ENCODE measurements at places on chromosomes 4 and X. TPM values are rescaled to one million over a fixed set of nuclear protein-coding genes. Genes with fewer than 3 reads are reported as not detected.

The MBTPS2 gene
- 7.7 TPM for total RNA-seq

The AFP gene
- not detected for total RNA-seq

- DNase-seq = no peak
Measured at GRCh38 chr4:3387943-3388361, 53.8 kb upstream of the HGFAC start.

DNA sequence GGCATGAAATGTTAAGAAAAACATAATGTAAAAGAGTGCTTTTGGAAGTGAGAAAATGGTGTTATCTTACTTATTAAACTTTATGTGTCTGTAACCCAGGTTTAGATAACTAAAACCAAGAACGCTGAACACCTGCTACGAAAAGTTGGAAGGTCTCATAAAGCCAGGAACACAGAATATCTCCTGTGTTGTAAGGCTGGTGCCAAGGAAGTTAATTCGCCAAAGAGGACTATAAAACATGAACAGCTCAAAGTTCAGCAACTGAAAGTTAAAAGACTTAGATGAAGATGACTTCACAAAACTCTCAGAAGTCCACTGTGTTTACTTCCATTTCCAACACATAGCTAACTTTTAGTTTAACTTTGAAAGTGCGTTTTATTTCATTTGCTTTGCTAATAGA, 54.3 kb downstream of the GPRIN3 start:
- no peak for DNase-seq

DNA sequence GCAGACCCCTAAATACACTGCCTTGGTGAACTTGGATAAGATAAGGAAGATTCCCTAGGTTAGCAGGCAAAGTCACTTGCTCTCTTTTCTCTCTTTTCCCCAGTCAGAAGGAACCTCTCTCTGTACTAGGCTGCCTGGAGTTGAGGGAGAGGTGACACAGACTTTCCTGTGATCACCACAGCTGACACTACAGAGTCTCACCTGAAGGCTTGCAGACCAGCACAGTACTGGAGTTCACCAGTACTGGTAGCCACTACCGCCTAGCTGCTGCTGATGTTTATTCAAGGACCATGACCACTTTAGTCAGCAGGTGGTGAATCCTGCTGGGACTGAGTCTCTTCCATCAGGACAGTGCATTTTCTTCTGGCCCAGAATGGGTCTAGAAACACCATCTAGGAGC, 63.3 kb downstream of the PTPN13 start:
- no peak for DNase-seq

- no peak for DNase-seq
Measured at GRCh38 chr4:183403486-183403885, 41.0 kb upstream of the CDKN2AIP start.

Measured in activated T-cell treated with anti-CD3 and anti-CD28 coated beads, Interleukin-2, amount 50 U/mL, for 72 hours (primary cell).